Dermis blood vessel endothelial cell (primary cell): ENCODE measurements at places on chromosomes 11 and 22. TPM values are rescaled to one million over a fixed set of nuclear protein-coding genes. Genes with fewer than 3 reads are reported as not detected.

GRCh38 chr11:87036756-87037449 is 831 bp upstream of the TMEM135 start:
- DNase-seq = peak; percentile 28

LMO1 gene
- total RNA-seq = not detected in 2 replicates

CDHR5 gene
- not detected in 2 replicates for total RNA-seq

P2RX6 gene
- under 0.01 TPM in 1 of 2 replicates, not detected in the other for total RNA-seq

GRCh38 chr11:108592591-108593213 is 866 bp downstream of the EXPH5 start:
- DNase-seq = no peak

GRCh38 chr22:47806894-47807293 is 1044.4 kb downstream of the TBC1D22A start:
- DNase-seq = no peak

DNA sequence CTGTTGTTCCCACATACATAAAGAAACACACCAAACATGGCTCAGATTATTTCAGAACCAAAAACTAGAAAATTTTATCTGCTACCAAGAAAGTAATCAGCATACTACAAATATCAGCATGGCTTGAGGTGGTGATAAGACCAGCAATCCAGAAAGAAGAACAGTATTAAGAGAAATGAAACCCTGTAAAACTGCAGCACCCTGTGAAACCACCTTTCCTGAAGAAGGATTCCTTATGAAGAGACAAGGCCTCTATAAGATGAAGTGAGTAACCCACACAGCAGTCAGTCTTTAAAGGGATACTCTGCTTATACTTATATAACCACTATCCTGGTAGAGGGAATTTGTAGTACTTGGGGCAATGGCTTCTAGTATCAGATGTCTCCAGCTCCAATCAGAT is 49.9 kb downstream of the RSF1 start:
- no peak for DNase-seq

GRCh38 chr22:20590477-20591294 is 83.3 kb downstream of the MED15 start:
- DNase-seq = no peak

DNA sequence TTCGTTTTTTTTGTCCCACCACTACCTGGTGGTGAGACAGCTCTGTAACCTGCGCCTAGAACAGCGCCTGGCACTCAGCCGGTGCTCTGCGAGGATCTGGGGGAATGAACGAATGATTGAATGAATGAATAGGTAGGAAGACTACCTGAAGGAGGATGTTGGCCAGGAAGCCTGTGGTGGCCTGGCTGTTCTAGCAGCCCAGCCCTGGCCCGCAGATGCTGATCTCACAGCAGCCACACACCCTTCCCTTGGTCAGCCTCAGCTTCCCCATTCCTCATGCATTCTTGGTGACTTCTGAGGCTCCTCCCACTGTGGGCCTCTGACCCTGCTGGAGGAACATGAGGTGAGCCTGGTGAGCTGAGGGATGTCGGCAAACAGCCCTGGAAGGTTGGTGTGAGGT is 3.7 kb downstream of the TRPM5 start:
- no peak for DNase-seq

CNGA4 gene
- total RNA-seq = 0.09 TPM in 1 of 2 replicates, not detected in the other

CALCA gene
- not detected in 2 replicates for total RNA-seq

DNA sequence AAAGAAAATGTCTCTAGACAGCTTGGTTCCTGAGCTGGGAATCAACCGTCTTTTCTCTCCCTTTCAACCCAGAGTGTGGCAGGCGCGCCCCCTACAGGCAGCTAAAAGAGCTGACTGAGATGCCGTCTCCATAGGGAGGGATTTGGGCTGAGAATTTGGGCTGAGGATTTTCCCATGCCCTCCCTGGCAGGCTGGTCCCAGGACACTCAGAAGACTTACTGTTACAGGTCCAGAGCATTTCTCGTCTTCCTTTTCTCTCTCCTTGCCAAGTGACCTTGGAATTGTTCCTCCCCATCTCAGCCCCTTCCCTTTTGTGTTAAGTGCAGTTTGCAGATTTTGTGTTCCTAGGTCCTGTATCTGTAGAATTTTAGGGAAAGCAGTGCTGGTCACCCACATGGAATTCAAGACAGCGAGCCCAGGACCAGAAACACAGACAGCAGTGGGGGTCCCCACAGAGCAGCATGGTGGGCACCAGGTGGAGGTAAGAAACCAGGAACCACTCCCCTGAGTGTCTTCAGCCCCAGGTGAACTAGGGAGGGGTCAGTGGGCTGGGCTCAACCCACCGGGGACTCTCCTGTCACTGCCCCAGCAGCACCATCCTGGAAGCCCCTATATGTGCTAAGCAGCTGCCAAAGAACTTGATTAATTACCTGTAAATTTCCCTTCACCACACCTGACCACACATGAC is 9.9 kb upstream of the IGLL5 start:
- peak; percentile 72 for DNase-seq

DNA sequence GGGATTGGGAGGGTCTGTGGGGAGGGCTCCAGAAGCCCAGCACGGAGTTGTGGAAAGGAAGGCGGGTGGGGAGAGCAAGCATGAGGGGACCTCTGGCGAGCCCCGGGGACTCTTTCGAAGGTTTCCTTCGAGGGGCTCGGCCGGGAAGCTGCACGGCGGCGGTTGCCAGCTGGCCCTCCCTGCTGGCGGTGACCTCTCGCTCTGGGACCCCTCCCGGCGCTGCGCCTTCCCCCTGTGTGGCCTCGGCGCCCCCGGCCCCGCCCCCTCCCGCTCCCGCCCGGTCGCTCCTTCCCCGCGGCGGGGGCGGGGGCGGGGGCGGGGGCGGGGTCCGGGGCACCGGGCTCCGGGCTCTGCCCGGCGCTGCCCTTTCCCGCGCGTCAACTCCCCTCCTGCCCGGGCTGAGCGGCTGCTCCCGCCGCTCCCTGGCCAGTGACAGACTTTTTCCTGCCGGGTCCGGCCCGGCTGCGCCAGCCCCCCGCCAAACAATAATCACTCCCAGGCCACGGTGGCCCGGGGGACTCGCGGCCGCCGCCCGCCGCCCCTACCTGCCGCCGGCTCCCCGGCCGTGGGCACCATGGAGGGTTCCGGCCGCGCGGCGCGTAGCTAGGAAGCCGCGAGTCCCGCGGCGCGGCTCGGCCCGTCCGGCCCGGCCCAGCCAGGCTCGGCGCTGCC is 941 bp downstream of the CLCF1 start:
- DNase-seq = no peak

MMP26 gene
- total RNA-seq = not detected in 2 replicates

MPPED2 gene
- total RNA-seq = 0.09 and 0.85 TPM in 2 replicates

GRCh38 chr11:109023036-109023435 is 358.2 kb downstream of the DDX10 start:
- no peak for DNase-seq

DNA sequence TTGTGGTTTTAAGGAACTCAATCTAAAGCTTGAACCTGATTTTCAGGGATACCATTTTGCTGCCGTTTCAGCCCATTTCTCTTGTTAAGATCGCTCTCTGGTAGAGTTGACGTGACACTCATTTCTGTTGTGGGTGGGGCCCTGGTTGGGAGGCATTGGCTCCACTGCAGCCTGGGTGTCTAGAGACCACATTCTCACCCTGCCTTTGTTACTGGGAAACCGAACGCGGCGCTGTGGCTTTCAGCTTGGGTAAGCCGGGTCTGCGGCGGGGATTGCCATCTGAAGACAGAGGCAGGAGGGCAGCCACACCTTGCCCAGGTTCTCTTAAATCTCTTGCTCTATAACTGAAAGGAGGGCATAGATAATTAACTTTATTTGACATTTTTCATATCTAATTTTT is 3.2 kb downstream of the EHF start:
- no peak for DNase-seq

GRCh38 chr11:69702239-69702691 is 1.6 kb downstream of the FGF19 start:
- no peak for DNase-seq

DNA sequence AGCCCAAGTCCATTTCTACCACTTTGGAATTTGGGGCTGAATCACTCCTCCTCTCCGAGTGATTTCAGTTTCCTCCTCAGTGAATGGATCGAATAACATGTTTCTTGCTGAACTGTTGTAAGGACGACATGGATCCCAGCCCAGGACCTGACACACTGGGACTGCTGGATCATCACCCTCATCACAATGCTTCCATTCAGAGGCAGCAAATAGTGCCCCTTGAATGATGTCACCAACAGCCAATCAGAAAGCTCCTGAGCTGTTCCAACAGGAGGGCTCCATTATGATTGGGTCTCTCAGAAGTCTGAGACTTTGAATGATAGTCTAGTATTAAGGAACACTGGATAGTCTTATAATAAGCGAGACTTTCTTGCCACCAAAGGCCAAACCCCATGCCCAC is 158.9 kb downstream of the MYO18B start:
- DNase-seq = no peak

GRCh38 chr22:29658176-29658575 is 54.7 kb downstream of the NF2 start:
- no peak for DNase-seq

GRCh38 chr11:121389651-121390050 is 62.5 kb upstream of the SORL1 start:
- no peak for DNase-seq

GRCh38 chr11:63998558-63999348 is 12.5 kb downstream of the OTUB1 start:
- DNase-seq = no peak

OR8G1 gene
- total RNA-seq = not detected in 2 replicates

DGKZ gene
- 79.8 and 86.2 TPM in 2 replicates for total RNA-seq

DNA sequence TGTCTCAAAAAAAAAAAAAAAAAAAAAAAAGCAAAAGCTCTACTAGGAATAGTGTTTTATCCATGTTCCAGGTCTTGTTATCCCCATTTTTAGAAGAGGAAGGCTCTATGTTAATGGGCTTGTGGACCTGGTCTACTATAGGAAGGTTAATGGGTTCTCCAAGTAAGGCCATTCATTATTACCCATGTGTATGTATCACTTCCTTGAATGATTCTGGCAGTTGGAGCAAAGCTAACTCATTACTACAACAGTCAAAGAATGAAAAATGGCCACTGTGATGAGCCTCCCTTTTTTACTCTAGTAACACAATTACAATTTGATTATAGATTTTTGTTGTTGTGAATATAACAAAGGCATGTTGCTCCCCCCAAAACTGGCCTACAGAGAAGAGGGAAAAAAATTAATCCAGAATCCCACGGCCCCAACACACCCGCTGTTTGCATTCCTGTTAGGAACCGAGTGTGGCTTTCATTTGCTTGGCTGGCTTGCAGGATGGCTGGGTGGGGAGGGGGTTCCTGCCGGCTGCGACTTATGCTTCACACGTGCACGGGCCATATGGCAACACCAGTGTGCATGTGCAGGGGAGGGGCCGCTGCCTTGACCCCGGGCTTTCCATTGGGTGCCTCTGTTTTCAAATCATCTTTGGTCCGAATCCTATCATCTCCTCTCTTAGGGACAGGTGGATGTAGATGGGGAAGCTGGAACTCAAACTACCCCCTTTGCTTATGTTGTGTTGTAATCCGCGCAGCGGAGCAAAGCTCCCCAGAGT is 148.8 kb downstream of the HIPK3 start:
- DNase-seq = no peak

GRCh38 chr11:115665175-115665821 is 161.1 kb upstream of the CADM1 start:
- no peak for DNase-seq

DNA sequence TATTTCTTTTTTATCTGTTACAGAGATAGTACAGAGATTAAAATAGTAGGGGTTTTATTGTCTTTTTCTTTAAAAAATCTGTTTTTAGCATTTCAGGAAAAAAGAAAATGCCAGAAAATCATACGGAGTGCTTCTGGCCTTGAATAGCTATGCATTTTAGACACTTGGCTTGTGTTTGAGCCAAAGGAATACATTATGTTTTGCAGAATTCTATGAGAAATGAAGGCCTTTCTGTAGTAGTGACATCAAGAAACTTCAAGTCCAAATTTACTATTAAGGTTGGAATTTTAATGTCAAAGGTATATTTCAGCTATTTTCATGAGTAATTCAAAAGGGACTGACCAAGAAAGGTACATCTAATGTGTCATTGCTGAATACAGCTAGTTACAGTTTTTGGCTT is 56.3 kb upstream of the DDI1 start:
- DNase-seq = no peak

DNA sequence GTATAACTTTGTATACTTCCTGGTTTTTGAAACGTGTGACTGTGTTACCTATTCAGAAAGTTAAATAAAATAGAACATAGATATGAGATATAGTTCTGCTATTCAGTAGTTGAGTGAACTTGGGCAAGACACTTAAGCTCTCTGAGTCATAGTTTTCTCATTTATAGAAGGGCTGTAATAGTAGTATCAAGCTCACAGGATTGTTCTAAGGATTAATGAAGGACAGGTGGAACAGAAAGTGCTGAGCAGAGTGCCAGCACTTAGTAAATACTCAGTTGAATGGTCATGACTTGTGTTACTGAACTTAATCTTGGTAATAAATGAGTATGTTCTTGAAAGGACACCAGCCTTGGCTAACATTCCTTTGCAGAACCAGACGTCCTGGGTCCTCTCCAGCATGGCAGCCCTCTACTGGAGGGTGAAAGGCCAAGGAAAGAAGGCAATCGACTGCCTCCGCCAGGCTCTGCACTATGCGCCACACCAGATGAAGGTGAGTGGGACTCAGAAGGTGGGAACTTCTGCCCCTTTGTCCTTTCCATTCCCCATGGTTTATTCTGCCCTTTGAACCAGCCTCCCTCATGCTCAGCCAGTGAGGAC is 131.2 kb downstream of the TTC17 start:
- DNase-seq = no peak

DNA sequence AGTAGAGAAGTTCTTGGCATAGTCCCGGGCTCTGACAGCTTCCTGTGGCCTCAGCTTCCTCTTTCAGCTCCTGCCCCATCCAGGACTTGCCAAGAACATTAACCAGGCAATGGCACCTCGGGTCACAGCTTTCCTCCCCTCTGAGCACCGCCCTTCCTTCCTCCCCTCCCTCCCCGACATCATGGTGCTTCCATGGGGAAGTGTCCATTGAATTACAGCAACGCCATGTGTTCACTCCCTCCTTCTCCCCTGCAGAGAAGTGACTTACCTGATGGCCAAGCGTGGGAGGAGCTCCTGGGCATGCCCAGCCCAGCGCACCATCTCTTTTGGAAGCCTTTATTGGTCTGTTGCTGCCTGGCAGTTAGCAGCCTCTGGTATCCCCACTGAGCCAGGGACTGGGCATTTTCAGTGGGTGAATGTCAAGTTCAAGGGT is 25.8 kb upstream of the DAGLA start:
- DNase-seq = peak; percentile 36

DNA sequence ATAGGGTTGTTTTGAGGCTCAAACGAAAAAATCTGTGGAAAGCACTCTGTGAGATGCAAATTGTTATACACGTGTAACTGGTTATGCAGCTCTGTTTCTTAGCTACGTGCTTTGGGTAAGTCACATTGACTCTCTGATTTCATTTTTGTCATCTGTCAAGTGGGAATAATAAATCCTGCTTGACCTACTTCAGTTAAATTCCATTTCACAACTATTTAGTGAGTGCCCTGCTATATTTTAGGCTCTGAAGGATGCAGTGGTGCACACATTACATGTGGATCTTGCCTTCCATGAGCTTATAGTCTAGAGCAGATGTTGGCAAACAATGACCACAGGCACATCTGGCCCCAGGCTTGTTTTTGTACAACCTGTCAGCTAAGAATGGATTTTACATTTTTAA is 133.6 kb upstream of the PLET1 start:
- DNase-seq = no peak

P2RY2 gene
- total RNA-seq = 0.51 and 1.2 TPM in 2 replicates

GRCh38 chr22:32691101-32691500 is 110.4 kb upstream of the TIMP3 start:
- no peak for DNase-seq

GRCh38 chr11:119195680-119196079 is 10.4 kb downstream of the NHERF4 start:
- DNase-seq = peak; percentile 81

CCDC188 gene
- 9.4 and 11.1 TPM in 2 replicates for total RNA-seq

RELA gene
- 17.3 and 17.7 TPM in 2 replicates for total RNA-seq

INCENP gene
- 17.0 and 51.2 TPM in 2 replicates for total RNA-seq

KCNK4 gene
- 0.17 TPM in 1 of 2 replicates, not detected in the other for total RNA-seq
